Stimulated activated CD4-positive, alpha-beta T cell treated with anti-CD3 and anti-CD28 coated beads, Interleukin-2, amount 100 ng/mL, for 24 hours (primary cell): ENCODE measurements at places on chromosomes 3 and 15.

GRCh38 chr3:24519368-24520100 lies 24.9 kb upstream of the THRB start:
- DNase-seq, result no peak

GRCh38 chr15:65512807-65513416 lies 4.6 kb downstream of the DPP8 start:
- DNase-seq, result no peak

- no peak for DNase-seq
Measured at GRCh38 chr3:130779031-130779430, 32.4 kb upstream of the PIK3R4 start.

DNA sequence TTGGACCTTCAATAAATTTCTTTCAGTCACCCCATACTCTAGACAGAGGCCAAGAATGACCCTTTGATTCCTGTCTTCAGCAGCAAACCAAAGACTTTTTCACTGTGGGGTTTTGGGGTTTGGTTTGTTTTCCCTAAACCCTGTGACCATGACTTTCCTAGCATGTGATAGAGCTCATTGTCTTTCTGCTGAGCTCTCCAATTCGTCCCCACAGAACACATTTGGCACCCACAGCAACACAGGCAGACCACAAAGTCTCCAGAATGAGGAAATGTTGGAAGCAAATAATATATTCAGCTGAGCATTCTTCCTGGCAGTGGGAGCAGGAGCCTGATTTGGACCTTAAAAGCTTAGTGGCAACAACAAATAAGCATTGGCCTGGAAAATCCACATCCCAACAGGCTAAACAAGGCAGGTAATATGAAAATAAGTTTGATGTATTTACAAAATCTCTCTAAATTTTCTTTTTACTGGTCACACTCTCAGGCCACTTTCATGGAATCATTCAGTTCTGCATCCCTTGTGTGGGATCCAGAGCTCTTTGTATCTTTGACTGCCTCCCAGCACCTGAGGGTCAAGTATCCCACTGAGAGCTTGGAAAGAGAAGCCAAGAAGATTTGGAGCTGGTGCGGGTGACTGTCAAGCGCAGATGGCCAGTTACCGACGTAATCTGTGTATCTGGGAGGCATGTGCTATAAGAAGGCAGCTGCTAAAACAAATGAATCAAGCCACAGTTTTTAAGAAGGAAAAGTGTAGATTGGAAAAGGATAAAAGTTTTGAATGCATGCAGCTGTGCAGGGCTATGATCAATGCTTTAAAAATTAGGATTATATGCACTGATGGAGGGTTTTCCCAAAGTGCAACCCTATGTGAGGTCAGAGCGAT lies 36.5 kb upstream of the CPB1 start:
- no peak for DNase-seq
